ENCODE measurements at places on chromosomes 1 and 21.

GRCh38 chr1:26998429-26999300 is 5.2 kb downstream of the TRNP1 start:
- no peak for DNase-seq

GRCh38 chr1:109716121-109716520 is 4.1 kb downstream of the GSTM5 start:
- no peak for DNase-seq

GRCh38 chr1:17893891-17894631 is 138.9 kb downstream of the ACTL8 start:
- no peak for DNase-seq

DNA sequence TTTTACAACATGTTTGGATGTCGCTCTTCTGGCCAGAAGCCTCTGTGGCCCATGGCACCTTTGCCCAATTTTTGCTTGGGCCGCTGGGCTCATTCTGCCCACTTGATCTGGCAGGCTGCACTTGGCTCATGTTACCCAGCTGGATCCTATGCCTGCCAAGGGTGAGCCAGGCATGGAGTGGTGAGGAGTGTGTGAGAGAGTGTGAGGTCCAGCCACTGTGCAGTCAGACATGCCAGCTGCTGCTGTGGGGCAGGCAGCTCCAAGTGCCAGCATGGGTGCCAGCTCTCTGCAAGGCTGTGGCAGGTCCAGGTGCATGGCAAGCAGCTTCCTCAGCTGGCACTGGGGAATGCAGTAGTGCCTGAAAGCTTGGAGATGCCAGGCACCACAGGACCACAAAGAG is 71.0 kb downstream of the EBNA1BP2 start:
- no peak for DNase-seq

- DNase-seq = no peak
Measured at GRCh38 chr1:164772635-164773034, 213.7 kb downstream of the PBX1 start.

Measured in sciatic nerve (tissue), 2 donors.